ENCODE measurements at places on chromosomes 7 and 10.

DNA sequence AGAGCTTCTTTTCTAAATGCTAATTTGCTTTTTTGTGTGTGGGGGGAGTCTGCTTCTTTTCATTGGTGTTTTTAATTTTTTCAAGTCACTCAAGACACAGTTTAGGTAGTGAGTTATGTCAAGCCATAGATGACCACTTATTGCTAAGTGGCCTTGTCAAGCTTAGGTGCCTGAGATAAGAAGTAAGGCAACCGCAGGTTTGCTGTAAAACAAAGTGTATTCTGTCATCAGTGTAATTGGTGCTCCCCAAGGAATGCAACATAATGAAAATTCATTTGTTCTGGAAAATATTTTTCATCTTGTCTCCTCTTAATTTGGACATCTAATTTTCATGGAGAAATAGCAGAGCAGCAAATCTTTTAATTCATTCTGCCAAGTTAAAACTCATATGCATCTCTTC, 249.6 kb downstream of the EXOC4 start:
- no peak for DNase-seq

DNA sequence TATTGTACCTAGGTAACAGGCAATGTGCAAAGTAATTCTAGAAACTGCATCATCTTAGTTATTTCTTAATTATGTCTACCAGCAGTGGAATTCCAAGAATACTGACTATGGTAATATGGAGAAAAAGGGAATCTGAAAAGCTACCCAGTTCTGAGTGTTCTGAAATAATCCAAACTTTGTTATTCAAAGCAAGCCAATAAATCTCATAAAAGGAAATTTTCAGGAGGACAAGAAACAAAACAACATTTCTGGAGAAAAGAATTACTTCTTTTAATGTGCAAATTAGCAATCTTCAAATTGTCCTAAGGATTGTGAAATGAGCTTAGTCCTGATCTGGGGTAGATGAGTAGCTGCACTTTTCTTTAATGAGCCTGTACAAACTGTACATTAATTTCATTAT, 88.8 kb downstream of the MYO3A start:
- DNase-seq = no peak

DNA sequence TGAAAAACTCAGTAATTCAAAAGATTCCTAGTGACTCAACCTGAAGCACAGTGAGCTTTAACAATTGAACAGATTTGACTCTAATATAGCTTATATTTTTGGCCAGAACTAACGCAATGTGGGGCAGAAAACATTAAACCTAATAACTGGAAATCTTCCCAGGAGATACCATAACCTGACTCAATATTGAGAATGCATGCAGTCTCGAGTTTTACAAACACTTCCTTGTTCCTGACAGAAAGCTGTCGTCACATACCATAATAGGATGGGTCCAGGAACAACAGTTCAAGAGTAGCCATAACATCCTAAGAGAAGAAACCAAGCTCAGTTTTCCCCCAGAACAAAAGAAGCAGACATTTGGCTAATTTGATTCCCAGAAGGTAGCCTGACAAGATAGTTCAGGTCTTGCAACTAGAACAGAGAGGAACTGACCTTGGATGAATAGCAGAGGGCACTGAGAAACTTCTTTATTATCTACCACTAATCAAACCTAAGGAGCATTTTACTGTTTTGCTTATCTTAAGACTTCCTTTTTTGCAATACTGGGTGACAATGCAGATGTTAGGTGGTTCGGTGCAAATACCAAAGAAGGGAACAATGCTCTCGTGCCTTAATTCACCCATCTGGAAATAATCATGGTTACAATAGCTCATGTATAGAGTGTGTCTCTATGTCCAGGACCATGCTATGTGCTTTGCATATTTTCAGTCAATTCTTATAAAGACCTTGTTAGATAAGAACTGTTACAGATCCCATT, 38.6 kb upstream of the ACSL5 start:
- DNase-seq = no peak

- DNase-seq = peak; percentile 78
These were observed 29.7 kb downstream of the TRIM8 start for GRCh38 chr10:102673819-102674511.

- peak; percentile 40 for DNase-seq
These were observed 66.1 kb downstream of the SHH start for GRCh38 chr7:155746188-155746587.

DNA sequence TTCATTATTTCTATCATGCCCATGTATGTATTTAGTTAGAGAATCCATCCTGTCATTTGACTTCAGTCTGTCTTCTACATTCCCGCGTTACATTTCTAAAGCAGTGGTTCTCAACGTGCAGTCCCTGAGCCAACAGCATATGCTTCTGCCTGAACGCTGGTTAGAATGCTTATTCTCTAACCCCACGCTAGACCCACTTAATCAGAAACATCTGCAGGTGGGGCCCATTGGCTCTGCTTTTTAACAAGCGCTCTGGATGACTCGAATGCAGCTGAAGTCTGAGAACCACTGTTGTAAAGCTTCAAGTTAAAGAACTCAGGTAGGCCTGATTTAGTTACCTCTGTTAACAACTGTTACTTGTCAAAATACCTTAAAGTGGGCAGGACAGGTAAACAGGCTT, 38.2 kb downstream of the NEUROD6 start:
- no peak for DNase-seq

DNA sequence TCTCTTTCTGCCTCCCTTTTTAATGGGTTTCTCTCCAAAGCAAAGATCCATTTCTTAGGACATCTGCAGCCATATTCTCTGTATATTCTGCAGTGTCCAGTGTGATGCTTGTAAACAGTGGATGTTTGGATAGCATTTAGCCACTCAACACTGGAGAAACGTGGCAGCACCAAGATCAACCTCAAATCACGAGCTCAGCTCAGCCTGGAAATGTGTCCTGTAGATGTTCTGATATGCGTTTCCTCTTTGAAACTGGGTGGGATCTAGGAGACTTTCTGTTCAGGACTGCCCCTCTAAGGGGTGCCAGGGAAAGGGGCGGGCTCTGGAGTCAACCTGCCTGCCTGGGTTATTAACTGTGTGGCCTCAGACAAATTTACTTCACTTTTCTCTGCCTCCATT, 91.2 kb downstream of the NHLRC2 start:
- no peak for DNase-seq
